Right lung (tissue), 10 donors: ENCODE measurements at places on chromosomes 2 and 18.

DNA sequence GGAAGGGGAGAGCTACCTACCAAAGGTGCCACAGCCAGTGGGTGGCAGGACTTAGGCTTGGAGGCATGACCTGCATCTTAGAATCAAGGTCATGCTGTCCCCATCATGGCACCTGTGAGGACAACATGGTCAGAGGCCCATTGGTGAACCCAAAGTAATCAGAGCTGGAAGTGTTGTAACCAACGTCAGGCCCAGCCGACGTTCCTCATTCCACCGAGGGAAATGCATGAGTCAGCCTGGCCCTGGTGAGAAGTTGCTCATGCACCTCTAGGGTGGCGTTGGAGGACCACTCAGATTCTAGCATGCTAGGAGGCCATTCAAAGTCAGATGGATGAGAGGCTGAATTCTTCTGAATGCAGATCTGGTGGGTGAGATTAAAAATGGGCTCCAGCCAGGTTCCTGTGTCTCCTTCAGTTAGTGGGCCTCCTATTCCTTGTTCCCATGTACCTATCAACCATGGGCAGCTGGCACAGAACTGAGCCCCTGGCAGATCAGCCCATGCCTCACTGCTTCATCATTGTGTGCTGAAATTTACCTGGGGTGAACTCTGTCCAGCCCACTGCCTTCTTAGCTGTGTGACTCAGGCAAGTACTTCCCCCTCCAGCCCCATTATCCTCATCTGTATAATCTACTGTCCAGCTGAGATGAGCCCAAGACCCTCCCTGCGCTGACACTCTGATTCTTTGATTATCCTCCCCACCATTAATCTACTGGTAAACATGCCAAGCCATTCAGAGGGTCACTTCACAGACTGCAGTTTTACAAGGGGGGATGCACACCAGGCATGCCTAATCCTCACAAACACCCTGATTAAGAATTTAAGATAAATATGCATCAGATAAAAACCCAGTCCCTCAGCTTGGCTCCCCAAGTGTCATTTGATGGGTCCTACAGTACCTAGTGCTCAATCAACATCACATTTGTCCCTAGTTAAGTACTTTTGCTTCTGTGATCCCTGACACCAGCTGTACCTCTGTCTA lies 14.0 kb downstream of the SLC14A2 start:
- DNase-seq, result no peak

DNA sequence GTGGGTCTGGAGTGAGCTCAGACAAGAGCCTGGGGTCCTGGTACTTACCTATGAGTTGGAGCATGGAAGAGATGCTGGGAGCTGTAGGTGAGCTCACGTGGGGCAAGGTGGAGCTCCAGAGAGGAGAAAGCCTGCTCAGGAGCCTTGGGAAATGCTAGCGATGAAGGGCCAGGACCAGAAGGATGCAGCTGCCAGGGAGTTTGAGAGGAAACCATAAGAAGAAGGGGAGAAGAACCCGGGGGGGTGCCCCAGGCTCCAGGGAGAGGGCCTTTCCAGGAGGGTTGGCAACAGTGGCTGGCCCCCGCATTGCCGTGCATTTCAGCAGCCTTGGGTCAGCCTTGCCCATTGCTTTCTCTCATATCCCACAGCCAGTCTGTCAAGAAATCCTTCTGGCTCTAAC lies 268.7 kb downstream of the GLI2 start:
- no peak for DNase-seq

DNA sequence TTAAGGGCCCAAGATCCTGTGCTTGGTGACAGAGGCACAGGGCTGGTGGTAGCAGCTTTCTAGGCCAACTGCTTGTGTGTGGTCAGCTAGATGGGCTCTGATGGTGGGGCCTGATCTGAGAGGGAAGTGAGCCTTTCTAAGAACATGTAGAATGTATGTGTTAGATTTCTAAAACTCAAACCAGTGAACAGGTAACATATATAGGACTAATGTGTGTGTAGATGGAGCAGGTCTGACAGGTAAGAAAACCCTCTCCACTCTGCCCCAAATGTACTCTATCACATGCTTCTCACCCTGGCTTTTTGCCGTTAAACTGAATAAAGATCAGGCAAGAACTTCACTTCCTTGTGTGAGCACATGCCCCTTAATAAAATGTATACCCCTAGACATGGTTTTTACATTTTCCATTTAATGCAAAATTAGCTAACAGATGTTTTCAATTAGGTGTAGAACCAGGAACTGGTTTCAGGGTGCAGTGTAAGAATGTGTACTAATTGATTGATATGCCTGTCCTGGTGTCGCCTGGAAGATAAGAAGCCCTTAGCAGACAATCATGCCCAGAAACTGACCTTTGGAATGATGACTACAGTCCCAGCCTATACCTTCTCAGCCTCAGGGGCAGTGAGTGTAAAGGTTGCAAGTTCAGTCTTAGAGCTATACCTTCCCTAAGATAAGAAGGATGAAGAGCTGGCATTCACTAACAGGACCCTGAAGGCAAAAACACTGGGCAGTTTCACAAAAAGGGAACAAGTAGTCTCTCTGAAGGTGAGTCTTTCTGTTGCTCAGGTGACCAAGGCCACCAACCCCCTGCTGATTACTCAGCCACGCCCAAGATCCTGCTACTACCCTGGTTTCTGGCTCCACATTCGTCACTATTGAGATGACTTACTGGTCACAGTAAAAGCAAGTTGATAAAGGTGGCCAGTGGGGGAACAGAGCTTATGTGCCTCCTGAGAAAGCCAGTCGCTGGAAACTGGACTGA lies 71.2 kb downstream of the SPATS2L start:
- DNase-seq, result no peak

DNA sequence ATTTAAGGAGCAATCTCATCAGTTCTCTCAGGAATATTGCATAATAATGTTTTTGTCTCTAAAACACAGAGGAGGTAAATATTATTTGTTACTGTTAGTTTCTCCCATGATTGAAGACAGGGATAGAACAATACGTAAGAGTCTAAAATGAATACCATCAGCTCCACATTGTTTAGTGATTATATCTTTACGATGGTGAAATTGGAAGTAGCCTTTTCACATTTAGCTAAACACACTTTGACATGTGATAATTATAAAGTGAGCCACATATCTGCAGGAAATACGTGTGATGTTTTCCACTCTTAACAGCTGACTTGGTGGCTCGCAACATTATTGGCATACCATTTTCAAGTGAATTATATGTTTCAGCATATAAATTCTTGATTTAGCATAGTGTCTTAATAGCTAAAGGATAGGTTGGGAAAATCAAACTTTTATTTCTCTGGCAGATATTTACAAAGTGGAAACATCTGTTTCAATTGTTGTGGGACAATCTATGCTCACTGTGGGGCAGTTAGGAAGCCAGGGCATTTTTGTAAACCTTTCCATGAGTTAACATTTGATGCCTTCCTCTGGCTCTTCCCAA lies 208.1 kb upstream of the RASGRP3 start:
- no peak for DNase-seq
